ENCODE measurements at places on chromosomes 3 and 15. TPM values are rescaled to one million over a fixed set of nuclear protein-coding genes. Genes with fewer than 3 reads are reported as not detected.

- DNase-seq: no peak
Observed at GRCh38 chr3:14480207-14481017, 59.7 kb downstream of the GRIP2 start.

DNA sequence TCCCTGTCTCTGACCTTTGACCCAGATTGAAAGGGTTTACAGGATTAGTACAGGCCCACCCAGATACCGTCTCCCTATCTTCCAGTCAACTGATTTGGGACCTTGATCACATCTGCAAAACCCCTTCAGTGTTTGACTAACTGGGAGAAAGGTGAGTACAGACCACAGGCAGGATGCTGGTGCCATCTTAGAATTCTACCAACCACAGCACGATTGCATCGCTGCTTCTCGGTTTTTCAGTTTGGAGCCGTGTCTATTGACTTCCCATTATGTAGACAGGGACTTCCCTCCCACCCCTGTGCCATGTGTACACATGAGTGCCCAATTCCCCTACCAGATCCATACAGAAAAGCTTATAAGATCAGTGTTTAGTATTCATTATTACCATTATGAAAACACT, 6.6 kb upstream of the KLF13 start:
- DNase-seq: no peak

DNA sequence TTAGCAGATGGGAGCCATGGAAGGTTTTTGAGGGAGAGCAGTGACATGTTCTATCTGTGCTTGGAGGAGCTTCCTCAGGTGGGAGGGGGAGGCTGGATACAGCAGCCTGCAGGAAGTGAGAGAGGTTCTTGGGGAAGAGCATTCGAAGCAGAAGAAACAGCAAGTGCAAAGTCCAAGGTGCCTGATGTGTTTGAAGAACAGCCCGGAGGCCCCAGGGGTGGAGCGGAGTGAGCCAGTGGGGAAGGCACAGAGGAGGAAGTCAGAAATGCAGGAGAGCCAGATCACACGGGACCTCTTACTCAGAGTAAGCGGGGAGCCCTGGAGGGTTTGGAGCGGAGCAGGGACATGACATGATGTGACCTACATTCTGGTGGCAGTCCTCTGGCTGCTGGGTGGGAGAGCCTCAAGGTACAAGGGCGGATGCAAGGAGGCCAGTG, 10.8 kb downstream of the ITGA11 start:
- DNase-seq: no peak

DNA sequence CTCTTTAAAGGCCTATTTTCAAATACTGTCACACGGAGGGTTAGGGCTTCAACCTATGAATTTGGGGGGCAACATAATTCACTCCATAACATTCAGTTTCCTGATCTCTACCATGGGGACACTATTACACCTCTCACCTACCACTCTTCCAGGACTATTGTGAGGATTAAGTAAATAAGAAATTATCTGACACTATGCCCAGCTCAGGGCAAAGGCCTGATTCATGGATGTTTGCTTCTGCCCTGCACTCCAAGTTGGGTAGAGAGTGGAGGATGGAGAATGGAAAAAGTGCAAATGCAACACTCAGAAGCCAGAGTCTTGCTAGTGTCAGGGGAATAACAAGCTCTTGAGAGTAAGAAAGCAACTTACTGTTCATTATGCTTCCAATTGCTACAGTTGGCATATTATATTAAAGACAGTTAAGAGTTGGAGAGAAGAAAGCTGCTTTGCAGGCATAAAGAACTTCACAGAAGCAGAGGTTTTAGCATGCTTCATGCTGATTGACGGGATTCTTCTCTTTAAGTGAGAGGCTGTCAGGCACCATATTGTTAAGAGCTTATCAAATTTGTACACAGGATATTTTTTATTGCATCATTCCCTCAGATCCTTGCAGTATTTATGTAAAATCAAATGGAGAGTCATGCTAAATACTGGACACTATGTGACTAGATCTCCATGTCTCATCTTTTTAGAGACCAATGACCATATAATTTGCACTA, 375.3 kb downstream of the VPS13C start:
- no peak for DNase-seq

The PPP1R14D gene
- polyA plus RNA-seq: not detected
